Astrocyte (in vitro differentiated cells and primary cell): ENCODE measurements at places on chromosomes 5 and 9. TPM values are rescaled to one million over a fixed set of nuclear protein-coding genes. Genes with fewer than 3 reads are reported as not detected.
A peak's percentile ranks its signal among the peaks of the same experiment; 100 is the strongest.

DNA sequence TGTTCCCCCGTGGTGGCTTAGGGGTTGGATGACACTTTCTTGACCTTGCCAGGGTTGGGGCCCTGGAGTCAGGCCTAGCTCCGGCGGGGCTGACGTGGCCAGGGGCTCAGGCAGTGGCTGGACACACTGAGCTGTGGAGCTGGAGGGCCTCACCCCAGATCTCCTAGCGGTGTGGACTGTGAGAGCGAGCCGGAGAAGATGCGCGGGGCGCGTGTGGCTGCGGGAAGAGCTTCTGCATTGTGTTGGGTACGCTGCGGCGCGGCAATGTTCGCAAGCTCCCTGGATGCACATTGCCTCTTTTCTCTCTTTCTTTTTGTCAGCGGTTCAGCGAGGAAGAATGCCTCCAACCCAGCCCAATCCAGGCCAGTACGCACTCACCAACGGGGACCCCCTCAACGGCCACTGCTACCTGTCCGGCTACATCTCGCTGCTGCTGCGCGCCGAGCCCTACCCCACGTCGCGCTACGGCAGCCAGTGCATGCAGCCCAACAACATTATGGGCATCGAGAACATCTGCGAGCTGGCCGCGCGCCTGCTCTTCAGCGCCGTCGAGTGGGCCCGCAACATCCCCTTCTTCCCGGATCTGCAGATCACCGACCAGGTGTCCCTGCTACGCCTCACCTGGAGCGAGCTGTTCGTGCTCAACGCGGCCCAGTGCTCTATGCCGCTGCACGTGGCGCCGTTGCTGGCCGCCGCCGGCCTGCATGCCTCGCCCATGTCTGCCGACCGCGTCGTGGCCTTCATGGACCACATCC lies 4.8 kb downstream of the NR2F1 start:
- peaks cover 38% of the 10 kb centered on the region for H3K4me1 ChIP-seq
- H3K27ac ChIP-seq: peak overlapping the region; percentile 75
- H3K4me3 ChIP-seq: peak overlapping the region; percentile 93
- no peak for DNase-seq

The COMMD10 gene
- 18.1 and 18.4 TPM in 2 replicates for total RNA-seq

DNA sequence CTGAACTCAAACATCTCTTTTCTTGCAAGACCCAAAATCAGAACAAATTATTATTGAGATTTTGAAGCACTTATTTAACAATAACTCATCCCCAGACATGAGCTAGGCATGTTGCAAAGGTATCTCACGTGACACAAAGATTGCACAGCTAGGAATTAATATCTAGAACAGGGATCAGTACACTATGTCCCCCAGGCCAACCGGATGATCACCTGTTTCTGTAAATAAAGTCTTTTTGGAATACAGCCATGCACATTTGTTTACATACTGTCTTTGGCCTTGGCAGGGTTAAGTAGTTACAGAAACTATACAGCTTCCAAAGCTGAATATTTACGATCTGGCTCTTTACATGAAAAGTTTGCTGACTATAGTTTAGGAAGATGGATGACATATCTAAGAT lies 287.7 kb downstream of the ACTL7B start:
- H3K27me3 ChIP-seq: no peaks in the 10 kb centered on the region
- no peak for DNase-seq
- no peak overlapping the region for H3K4me3 ChIP-seq
- H3K4me1 ChIP-seq: no peaks in the 10 kb centered on the region

DNA sequence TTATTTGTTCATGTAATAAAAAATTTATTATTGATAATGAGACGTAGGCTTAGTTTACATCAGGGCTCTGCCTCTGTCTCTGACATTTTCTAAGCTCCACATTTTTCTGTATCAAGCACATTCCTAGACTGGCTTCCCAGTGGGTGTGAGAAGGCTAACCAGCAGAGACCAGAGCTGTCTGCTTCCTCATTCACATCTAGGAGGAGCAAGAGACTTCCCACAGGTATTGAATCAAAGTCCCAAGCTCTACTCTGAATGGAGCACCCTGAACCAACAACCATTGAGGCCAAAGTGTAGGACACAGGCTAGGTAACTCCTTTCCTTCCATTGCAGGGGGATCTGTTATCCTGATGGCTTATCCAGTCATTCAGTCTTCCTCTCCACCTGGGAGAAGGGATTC lies 72.4 kb downstream of the PARP8 start:
- no peaks in the 10 kb centered on the region for H3K4me1 ChIP-seq
- no peaks in the 10 kb centered on the region for H3K36me3 ChIP-seq
- DNase-seq: no peak
- no peak overlapping the region for H3K27ac ChIP-seq

DNA sequence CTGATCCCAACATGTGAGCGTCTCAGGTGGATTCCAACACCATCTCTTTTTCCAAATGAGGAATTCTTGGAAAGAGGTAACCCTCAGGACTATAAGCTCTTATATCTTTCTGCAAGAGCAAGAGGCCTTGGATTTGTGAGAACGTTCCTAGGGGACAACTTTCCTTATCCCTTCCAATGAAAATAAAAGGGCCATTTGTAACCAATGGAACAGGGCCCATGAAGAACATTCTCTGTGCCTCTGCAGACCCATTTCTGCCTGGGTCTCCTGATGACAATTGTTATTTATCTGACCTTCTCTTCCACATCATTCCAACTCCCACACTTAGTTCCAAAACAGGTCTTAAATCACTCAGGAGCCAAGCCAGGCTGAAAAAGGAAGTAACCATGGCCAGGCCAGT lies 202.6 kb downstream of the ZNF462 start:
- no peaks in the 10 kb centered on the region for H3K36me3 ChIP-seq
- no peaks in the 10 kb centered on the region for H3K27me3 ChIP-seq
- no peak overlapping the region for H3K4me3 ChIP-seq
- no peak overlapping the region for H3K27ac ChIP-seq
- no peak for DNase-seq

- no peaks in the 10 kb centered on the region for H3K36me3 ChIP-seq
- H3K27ac ChIP-seq: peak overlapping the region; percentile 74
- H3K27me3 ChIP-seq: no peaks in the 10 kb centered on the region
- DNase-seq: peak; percentile 11
These were observed 848 bp downstream of the RAD50 start for GRCh38 chr5:132557478-132558172.

DNA sequence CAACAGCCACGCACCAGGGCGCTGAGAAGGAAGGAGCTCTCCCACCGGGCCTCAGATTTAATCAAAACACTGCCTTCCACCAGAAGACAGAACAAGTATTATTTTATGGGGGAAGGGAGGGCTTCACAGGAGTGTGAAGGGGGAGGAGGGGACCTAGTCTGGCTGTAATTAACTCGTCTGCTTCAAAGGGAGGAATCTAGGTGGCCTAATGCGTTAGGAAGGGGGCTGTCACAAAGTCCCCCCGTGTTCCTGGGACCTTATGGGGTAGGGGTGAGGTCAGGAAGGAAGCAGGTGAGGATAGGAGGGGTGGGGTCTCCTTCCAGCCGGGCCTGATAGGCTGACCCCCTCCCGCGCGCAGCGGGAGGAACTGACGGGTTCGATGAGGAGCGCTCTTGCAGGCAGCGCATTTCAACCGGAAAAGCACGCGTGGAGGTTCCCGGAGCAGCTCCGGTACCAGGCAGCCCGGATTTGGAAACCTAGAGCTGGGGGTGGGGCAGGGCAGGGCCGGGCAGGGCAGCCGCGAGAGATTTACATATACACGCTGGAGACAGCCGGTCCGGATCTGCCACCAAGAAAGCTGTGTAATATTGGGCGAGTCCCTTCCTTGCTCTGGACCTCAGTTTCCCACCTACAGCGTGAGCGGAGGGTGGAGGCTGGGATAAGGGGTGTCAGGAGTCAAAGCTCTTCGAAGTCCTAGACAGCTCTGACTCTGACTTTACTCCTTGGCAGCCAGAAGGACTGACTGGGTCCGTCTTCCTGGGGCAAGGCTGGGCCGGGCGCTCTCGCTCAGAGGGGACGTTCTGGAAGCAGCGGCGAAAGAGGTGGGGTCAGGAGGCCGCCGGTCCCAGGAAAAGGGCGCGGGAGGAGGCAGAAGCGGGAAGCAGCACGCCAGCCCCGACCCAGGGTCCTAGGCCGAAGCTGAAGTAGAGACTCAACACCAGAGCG lies 1.8 kb downstream of the SHB start:
- no peaks in the 10 kb centered on the region for H3K27me3 ChIP-seq
- no peak for DNase-seq
- peak overlapping the region; percentile 92 for H3K4me3 ChIP-seq
- H3K4me1 ChIP-seq: peaks cover 48% of the 10 kb centered on the region

DNA sequence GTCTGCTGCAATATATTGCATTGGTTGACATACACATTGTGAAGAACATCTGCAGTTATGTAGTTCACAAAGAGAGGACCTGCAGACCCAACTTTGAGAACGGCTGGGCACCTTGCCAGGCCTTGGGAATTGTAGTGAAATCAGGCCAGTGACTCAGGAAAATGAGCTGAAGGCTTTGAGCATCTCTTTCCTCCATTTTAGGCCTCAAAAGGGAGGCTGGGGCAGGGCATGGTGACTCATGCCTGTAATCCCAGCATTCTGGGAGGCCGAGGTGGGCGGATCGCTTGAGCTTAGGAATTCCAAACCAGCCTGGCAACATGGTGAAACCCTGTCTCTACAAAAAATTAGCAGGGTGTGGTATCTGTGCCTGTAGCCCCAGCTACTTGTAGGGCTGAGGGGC lies 1.4 kb upstream of the IPPK start:
- H3K27ac ChIP-seq: peak overlapping the region; percentile 90
- no peaks in the 10 kb centered on the region for H3K27me3 ChIP-seq
- H3K4me1 ChIP-seq: peaks cover 11% of the 10 kb centered on the region
- peak overlapping the region; percentile 83 for H3K4me3 ChIP-seq

- H3K36me3 ChIP-seq: no peaks in the 10 kb centered on the region
- H3K27ac ChIP-seq: no peak overlapping the region
- no peaks in the 10 kb centered on the region for H3K27me3 ChIP-seq
- H3K4me1 ChIP-seq: peaks cover 15% of the 10 kb centered on the region
- H3K4me3 ChIP-seq: no peak overlapping the region
These were observed 150.9 kb upstream of the LHFPL2 start for GRCh38 chr5:78799266-78800017.

- H3K27ac ChIP-seq: no peak overlapping the region
- H3K4me1 ChIP-seq: no peaks in the 10 kb centered on the region
- no peak overlapping the region for H3K4me3 ChIP-seq
- no peaks in the 10 kb centered on the region for H3K36me3 ChIP-seq
These were observed 3.6 kb upstream of the RASGEF1C start for GRCh38 chr5:180212363-180213255.

GRCh38 chr5:69202497-69202896 lies 13.1 kb downstream of the CENPH start:
- DNase-seq: no peak
- H3K27ac ChIP-seq: no peak overlapping the region
- H3K36me3 ChIP-seq: peaks cover 2% of the 10 kb centered on the region
- no peak overlapping the region for H3K4me3 ChIP-seq

The ZBTB43 gene
- total RNA-seq: 21.5 and 23.5 TPM in 2 replicates

- DNase-seq: no peak
- H3K27ac ChIP-seq: no peak overlapping the region
- no peak overlapping the region for H3K4me3 ChIP-seq
- no peaks in the 10 kb centered on the region for H3K36me3 ChIP-seq
- no peaks in the 10 kb centered on the region for H3K27me3 ChIP-seq
These were observed 19.9 kb downstream of the ELL2 start for GRCh38 chr5:95941756-95942155.

DNA sequence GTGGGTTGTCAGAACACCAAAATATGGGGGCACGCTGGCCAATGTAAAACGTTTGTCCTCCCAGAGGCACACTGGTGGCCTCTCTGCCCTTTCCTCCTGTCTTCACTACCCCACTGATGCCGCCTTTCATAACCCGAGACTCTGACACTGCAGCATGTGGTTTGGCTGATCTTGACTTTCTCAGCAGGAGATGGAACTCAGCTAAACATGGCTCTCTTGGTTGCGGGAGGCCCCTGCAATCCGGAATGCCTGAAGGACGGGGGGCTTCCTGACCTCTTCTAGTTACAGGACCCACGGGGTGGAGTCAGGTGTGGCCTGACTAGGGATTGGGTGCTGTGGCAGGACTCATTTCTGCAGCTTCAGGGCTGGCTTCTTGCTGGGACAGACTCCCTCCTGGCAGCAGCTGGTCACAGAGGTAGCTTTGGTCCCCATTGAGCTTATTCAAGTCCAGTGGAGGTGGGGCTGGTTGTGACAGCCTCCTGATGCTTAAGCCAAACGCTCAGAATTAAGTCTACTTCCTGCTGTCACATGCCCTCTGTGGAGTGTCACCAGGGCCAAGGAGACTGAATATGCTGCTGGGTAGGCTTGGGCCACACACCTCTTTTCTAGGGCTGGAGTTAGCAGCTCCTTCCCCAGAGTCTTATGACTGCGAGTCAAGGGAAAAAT lies 44.2 kb downstream of the NXNL2 start:
- H3K4me3 ChIP-seq: no peak overlapping the region
- peaks cover 15% of the 10 kb centered on the region for H3K4me1 ChIP-seq
- no peak for DNase-seq
- no peaks in the 10 kb centered on the region for H3K36me3 ChIP-seq
- no peaks in the 10 kb centered on the region for H3K27me3 ChIP-seq

GRCh38 chr5:141934099-141934844 lies 10.6 kb downstream of the DELE1 start:
- no peak overlapping the region for H3K4me3 ChIP-seq
- peaks cover 54% of the 10 kb centered on the region for H3K36me3 ChIP-seq
- H3K4me1 ChIP-seq: no peaks in the 10 kb centered on the region
- peak; percentile 56 for DNase-seq
- H3K27ac ChIP-seq: no peak overlapping the region

DNA sequence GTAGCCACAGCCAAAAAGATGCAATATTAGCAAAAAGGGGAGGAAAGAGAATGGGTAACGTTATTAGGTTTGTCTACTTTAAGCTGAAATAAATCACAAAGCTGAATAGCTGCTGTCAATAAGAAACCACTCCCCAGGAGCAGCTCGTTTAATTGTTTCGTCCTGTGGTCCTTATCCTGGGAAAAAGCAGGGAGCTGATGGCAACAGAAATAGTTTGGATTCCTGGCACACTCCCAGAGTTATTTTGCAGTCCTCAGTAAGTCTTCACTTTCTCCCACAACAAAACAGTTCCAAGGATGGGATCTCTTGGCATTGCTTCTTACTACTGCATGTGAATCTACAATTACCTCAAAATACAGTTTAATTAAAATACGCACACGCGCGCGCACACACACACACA lies 28.8 kb downstream of the FRMD3 start:
- H3K27ac ChIP-seq: no peak overlapping the region
- H3K4me3 ChIP-seq: no peak overlapping the region
- H3K36me3 ChIP-seq: no peaks in the 10 kb centered on the region
- peak; percentile 49 for DNase-seq
- H3K27me3 ChIP-seq: no peaks in the 10 kb centered on the region

The NAIF1 gene
- 9.6 and 10.2 TPM in 2 replicates for total RNA-seq

- H3K27me3 ChIP-seq: no peaks in the 10 kb centered on the region
- H3K36me3 ChIP-seq: no peaks in the 10 kb centered on the region
- no peak for DNase-seq
- no peak overlapping the region for H3K4me3 ChIP-seq
- no peaks in the 10 kb centered on the region for H3K4me1 ChIP-seq
These were observed 580.2 kb upstream of the FAM174A start for GRCh38 chr5:99955006-99955405.

- H3K27ac ChIP-seq: peak overlapping the region; percentile 74
- H3K4me1 ChIP-seq: peaks cover 26% of the 10 kb centered on the region
- H3K27me3 ChIP-seq: no peaks in the 10 kb centered on the region
- H3K36me3 ChIP-seq: no peaks in the 10 kb centered on the region
- H3K4me3 ChIP-seq: no peak overlapping the region
- DNase-seq: no peak
These were observed 173.1 kb downstream of the AOPEP start for GRCh38 chr9:94899464-94900221.

The IQGAP2 gene
- total RNA-seq: 1.9 and 2.9 TPM in 2 replicates

The FBXW11 gene
- total RNA-seq: 64.7 and 65.9 TPM in 2 replicates

GRCh38 chr5:72584466-72584865 lies 77.3 kb upstream of the ZNF366 start:
- H3K4me3 ChIP-seq: no peak overlapping the region
- H3K4me1 ChIP-seq: no peaks in the 10 kb centered on the region
- H3K36me3 ChIP-seq: no peaks in the 10 kb centered on the region
- no peaks in the 10 kb centered on the region for H3K27me3 ChIP-seq
- DNase-seq: peak; percentile 2
